ENCODE measurements at places on chromosomes 7 and 10. TPM values are rescaled to one million over a fixed set of nuclear protein-coding genes. Genes with fewer than 3 reads are reported as not detected.

- DNase-seq = no peak
Observed at GRCh38 chr10:119782981-119783664, 57.3 kb downstream of the INPP5F start.

GRCh38 chr7:146736446-146737190 is 620.0 kb downstream of the CNTNAP2 start:
- no peak for DNase-seq

DNA sequence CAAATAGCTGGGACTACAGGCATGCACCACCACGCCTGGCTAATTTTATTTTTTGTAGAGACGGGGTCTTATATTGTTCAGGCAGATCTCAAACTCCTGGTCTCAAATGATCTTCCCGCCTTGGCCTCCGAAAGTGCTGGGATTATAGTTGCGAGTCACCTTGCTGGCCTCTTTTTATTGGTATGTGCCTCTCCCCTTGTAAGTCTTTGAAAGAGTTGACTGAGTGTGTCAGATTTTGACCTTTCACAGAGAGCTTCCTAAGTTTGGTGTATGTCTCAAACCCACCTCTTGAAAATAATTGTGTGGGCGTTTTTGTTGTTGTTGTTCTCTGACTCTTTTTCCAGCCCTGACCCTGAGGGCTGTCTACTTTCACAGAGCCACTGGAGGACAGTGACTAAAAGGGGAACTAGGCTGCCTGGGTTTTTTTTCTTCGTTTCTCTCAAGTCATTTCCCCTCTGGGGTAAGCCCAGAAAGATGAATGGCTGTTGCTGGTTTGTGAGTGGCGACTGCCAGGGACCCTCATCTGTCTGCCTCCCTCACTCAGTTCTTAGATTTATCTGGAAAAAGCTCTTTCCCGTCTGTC is 262.8 kb downstream of the ZEB1 start:
- no peak for DNase-seq

DNA sequence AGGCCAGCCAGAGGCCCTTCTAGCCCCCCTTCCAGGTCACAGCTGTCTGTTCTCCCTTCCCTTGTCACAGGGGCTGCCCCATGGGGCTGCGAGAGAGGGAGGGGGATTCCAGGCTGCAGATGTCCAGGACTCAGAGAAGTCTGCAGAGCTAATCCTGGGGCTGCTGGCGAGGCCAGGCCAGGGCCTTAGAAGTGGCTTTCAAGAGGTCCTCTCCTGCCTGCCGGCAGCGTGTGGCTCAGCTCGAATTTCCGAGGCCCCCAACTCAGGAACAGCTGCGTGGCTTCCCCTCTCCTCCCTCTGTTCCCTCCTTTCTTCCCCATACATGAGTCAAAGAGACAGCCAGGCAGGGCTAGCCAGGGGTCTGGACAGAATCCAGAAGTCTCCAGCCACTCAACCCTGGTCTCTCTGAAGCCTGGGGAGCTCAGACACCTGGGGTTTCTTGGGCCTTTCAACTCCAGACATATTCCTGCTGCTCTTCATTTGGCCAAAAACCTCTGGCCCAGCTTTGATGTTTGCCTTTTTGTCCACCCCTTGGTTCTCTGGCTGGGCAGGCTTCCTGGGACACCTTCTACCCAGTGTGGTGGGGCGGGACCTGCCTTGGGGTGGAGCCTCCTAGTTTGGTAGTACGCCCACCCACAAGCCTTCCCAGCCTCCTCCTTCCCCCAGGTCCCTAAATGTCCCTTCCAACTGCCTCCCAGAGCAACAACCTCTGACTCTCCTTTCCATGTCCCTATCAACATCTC is 21.8 kb upstream of the EIF5AL1 start:
- no peak for DNase-seq

DNA sequence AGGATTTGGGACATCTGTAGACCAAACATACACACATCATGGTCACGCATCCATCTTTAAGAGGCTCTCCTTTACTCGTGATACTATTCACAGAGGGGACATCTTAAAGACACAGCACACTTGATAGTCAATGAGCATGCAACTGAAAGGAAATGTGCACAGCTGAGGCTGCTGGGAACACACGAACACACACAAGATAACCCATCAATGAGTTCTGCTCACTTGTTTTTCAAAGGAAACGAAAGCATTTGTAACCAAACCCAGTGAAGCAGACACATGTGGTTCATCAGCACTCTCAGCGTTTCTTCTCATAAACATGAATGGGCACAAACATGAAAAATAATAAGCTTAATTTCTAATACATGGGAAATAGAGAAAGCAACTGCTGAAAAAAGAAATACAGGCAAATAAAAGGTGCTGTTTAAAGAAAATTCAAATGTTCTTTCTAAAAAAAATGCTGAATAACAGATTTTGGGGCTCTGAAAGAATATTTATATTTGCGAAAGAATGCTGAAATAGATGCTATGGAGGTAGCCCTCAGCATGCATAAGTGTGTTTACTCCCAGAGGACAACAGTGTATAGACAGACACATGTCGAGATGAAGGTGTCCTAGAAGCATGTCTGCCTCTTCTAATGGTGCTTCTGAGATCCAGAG is 59.7 kb upstream of the LAMB4 start:
- DNase-seq = no peak

- DNase-seq = no peak
Observed at GRCh38 chr10:122285506-122286444, 14.7 kb downstream of the BTBD16 start.

The TMEM236 gene
- total RNA-seq = 0.78 TPM
